Naive thymus-derived CD4-positive, alpha-beta T cell (primary cell): ENCODE measurements at places on chromosomes 7 and 10. TPM values are rescaled to one million over a fixed set of nuclear protein-coding genes. Genes with fewer than 3 reads are reported as not detected.

The OPN4 gene
- not detected for total RNA-seq

The ATP6V0A4 gene
- total RNA-seq: not detected

The DDIT4 gene
- total RNA-seq: 240 TPM

The GRM3 gene
- not detected for total RNA-seq

The FBXW4 gene
- 91.1 TPM for total RNA-seq

The ADAM22 gene
- 7.1 TPM for total RNA-seq

The PRSS2 gene
- not detected for total RNA-seq

The CALML3 gene
- not detected for total RNA-seq

The GTPBP10 gene
- total RNA-seq: 50.7 TPM

The CALHM3 gene
- not detected for total RNA-seq

The WNT2 gene
- total RNA-seq: not detected

The SLC39A12 gene
- total RNA-seq: not detected

- H3K4me1 ChIP-seq: peaks cover 22% of the 10 kb centered on the region
- no peaks in the 10 kb centered on the region for H3K27me3 ChIP-seq
- H3K36me3 ChIP-seq: no peaks in the 10 kb centered on the region
- DNase-seq: no peak
- no peak overlapping the region for H3K27ac ChIP-seq
Measured at GRCh38 chr7:139681812-139682135, 96.0 kb downstream of the HIPK2 start.

- H3K27me3 ChIP-seq: no peaks in the 10 kb centered on the region
- no peak for DNase-seq
- no peak overlapping the region for H3K4me3 ChIP-seq
- H3K4me1 ChIP-seq: peaks cover 14% of the 10 kb centered on the region
Measured at GRCh38 chr10:32976338-32976737, 18.3 kb upstream of the ITGB1 start.

DNA sequence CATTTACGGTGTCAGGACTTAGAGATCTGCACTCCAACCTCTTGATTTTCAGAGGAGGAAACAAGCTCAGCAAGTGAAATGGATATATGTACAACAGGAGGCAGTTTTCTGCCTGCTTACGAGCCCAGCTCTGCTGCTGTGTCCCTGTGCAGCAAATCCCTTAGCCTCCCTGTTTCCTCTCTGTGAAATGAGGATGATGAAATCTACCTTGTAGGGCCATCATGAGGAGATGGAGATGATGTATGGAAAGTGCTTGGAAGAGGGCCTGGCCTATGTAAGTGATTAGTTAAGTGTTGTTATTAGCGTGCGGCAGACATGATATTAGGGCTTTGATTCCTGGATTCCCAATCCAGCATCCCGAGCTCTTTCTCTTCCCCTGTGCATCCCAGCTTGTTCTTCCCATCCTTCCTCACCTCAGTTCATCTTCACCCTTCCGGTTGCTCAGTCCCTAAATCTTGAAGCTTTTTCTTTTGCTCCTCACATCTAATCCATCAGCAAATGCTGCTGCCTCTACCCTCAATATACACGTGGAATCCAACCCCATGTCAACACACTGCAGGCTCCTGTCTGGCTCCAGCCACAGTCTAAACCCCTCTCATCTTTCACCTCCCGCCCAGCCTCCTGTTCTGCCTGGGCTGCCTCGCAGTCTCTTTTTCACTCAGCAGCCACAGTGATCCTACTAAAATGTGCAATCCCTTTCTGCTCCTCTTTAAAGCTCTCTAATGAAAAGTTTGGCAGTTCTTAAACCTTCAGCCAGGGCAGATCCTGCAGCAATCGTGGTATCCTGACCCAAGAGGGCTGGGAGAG, 113.8 kb downstream of the MARCHF5 start:
- H3K4me1 ChIP-seq: no peaks in the 10 kb centered on the region
- H3K4me3 ChIP-seq: no peak overlapping the region
- no peaks in the 10 kb centered on the region for H3K36me3 ChIP-seq
- H3K27ac ChIP-seq: no peak overlapping the region
- no peak for DNase-seq

DNA sequence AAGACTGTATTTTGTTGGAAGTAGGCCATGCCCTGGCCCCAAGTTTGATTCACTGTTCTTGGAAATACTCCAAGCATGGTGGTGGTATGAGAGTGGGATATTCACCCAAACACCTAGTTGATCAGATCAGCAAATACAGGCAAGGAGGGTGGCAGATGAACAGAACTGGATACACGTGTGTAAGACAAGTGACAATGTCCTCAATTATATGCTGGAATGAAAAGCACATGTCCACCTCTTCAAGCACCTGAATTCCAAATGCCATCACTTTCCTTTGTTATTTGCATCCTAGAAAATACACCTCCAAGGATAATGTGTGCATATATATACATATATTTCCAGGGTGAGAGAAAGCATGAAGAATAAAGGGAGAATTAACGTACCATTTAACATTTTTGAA, 131.8 kb upstream of the ZEB1 start:
- H3K36me3 ChIP-seq: no peaks in the 10 kb centered on the region
- no peaks in the 10 kb centered on the region for H3K4me1 ChIP-seq
- no peak overlapping the region for H3K27ac ChIP-seq
- H3K4me3 ChIP-seq: no peak overlapping the region

- H3K27ac ChIP-seq: no peak overlapping the region
- no peaks in the 10 kb centered on the region for H3K4me1 ChIP-seq
- H3K27me3 ChIP-seq: no peaks in the 10 kb centered on the region
- no peak overlapping the region for H3K4me3 ChIP-seq
Measured at GRCh38 chr10:33263453-33263852, 71.0 kb downstream of the NRP1 start.

- no peak overlapping the region for H3K27ac ChIP-seq
- DNase-seq: no peak
- no peaks in the 10 kb centered on the region for H3K36me3 ChIP-seq
- no peaks in the 10 kb centered on the region for H3K4me1 ChIP-seq
- H3K27me3 ChIP-seq: no peaks in the 10 kb centered on the region
- no peak overlapping the region for H3K4me3 ChIP-seq
Measured at GRCh38 chr7:41107938-41108448, 594.9 kb downstream of the INHBA start.

GRCh38 chr7:89023206-89023605, 227.7 kb upstream of the TEX47 start:
- H3K36me3 ChIP-seq: no peaks in the 10 kb centered on the region
- no peak overlapping the region for H3K27ac ChIP-seq
- no peaks in the 10 kb centered on the region for H3K4me1 ChIP-seq
- no peak for DNase-seq
- no peak overlapping the region for H3K4me3 ChIP-seq

DNA sequence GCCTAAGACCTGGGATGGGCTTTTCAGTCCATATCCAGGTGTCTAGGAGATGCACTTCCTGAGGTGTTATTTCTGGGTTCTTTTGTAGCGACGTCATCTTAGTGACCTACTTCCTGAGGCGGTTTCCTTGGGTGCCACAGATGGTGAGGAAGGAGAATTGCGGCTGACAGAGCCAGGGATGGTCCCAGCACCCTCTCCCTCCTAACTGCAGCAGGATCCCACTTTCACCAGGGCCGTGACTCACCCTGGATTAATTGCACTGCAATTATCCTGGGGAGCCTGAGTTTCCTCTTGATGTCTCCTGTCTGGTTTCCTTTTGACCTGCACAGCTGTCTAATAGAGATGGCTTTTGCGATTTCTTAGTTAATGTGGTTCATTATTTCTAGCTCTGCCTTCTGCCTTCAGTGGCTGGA, 271.7 kb downstream of the TCF7L2 start:
- H3K4me1 ChIP-seq: no peaks in the 10 kb centered on the region
- H3K27ac ChIP-seq: no peak overlapping the region
- no peak for DNase-seq
- no peaks in the 10 kb centered on the region for H3K27me3 ChIP-seq
- no peaks in the 10 kb centered on the region for H3K36me3 ChIP-seq

- H3K4me3 ChIP-seq: no peak overlapping the region
- no peak for DNase-seq
- no peak overlapping the region for H3K27ac ChIP-seq
- no peaks in the 10 kb centered on the region for H3K27me3 ChIP-seq
Measured at GRCh38 chr7:108140671-108141070, 10.5 kb upstream of the LAMB4 start.

DNA sequence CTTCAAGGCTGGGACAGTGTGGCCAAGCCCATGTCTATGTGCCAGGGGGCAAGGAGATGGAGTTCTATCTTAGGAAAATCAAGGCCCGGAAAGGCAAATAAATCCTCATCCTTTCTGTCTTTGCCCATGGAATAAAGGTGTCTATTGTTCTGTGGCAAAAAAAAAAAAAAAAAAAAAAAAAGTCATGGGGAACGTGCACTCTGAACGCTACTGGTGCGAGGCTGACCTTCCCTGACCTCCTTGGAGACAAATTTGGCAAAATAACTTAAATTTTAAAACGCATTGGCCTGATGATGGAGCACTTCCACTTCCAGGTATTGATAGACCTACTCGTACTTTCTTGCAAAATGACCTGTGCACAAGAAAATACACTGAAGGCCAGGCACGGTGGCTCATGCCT, 12.2 kb upstream of the BAG3 start:
- no peaks in the 10 kb centered on the region for H3K27me3 ChIP-seq
- H3K36me3 ChIP-seq: no peaks in the 10 kb centered on the region
- H3K4me1 ChIP-seq: peaks cover 26% of the 10 kb centered on the region
- DNase-seq: no peak
- H3K27ac ChIP-seq: no peak overlapping the region
- H3K4me3 ChIP-seq: no peak overlapping the region

- H3K36me3 ChIP-seq: no peaks in the 10 kb centered on the region
- H3K4me3 ChIP-seq: peak overlapping the region; percentile 84
- no peaks in the 10 kb centered on the region for H3K27me3 ChIP-seq
- H3K27ac ChIP-seq: peak overlapping the region; percentile 70
- peak; percentile 44 for DNase-seq
- H3K4me1 ChIP-seq: peaks cover 12% of the 10 kb centered on the region
Measured at GRCh38 chr10:6203331-6204062, 765 bp downstream of the PFKFB3 start.

GRCh38 chr7:94400022-94400421, 5.3 kb downstream of the COL1A2 start:
- H3K4me3 ChIP-seq: no peak overlapping the region
- no peak overlapping the region for H3K27ac ChIP-seq
- DNase-seq: no peak
- H3K36me3 ChIP-seq: no peaks in the 10 kb centered on the region
- H3K27me3 ChIP-seq: peaks cover 9% of the 10 kb centered on the region

DNA sequence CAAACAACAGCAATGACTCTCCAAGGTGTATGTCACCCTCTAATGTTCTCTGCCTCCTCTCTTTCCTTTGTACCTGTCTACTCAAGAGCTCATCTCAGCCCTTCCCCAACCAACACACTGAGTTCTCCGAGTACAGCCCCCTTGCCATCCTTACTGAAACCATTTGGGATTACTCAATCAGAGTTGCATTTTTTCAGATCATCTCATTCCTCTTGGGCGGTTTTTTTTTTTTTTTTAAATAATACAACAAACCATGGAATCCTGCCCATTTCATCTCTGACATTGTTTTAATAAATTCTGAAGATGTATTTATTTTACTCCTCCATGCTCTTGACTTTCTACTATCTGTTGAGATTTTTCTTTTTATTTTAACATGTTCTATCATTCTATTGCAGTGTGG, 4.2 kb upstream of the CREB3L2 start:
- peaks cover 3% of the 10 kb centered on the region for H3K4me1 ChIP-seq
- H3K27ac ChIP-seq: no peak overlapping the region
- no peaks in the 10 kb centered on the region for H3K36me3 ChIP-seq
- no peaks in the 10 kb centered on the region for H3K27me3 ChIP-seq

GRCh38 chr7:155733582-155734444, 78.5 kb downstream of the SHH start:
- peaks cover 19% of the 10 kb centered on the region for H3K4me1 ChIP-seq
- no peak for DNase-seq
- peaks cover 11% of the 10 kb centered on the region for H3K36me3 ChIP-seq
- no peaks in the 10 kb centered on the region for H3K27me3 ChIP-seq
- no peak overlapping the region for H3K4me3 ChIP-seq

GRCh38 chr10:66958466-66958865, 32.6 kb downstream of the LRRTM3 start:
- no peaks in the 10 kb centered on the region for H3K36me3 ChIP-seq
- H3K4me3 ChIP-seq: no peak overlapping the region
- no peaks in the 10 kb centered on the region for H3K4me1 ChIP-seq
- no peaks in the 10 kb centered on the region for H3K27me3 ChIP-seq
- no peak for DNase-seq
